Cardiac fibroblast (primary cell): ENCODE measurements at places on chromosomes 6 and 20.

GRCh38 chr6:25066593-25066992 lies 130.8 kb upstream of the RIPOR2 start:
- DNase-seq: no peak

GRCh38 chr20:58568483-58569240 lies 53.5 kb upstream of the APCDD1L start:
- no peak for DNase-seq

- no peak for DNase-seq
Observed at GRCh38 chr6:156582509-156582992, 194.6 kb upstream of the ARID1B start.

GRCh38 chr6:44297063-44298038 lies 15.8 kb downstream of the AARS2 start:
- peak; percentile 35 for DNase-seq

DNA sequence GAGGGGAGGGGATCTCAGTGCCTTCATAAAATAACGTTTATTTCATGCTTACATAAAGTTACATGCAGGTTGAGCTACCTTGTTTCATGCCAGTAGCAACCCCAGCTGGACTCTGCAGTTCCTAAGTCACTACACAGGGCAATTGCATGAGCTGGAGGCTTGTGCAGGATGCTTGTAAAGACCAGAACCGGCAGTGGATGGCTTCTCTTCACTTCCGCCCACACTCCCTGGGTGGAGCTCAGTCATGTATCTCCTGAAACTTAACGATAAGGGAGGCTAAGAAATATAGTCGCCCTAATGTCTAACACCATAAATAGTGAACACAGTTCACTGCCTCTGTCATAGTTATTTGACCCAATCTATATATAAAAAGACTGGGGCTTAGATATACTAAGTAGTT lies 99.4 kb upstream of the RAB32 start:
- no peak for DNase-seq

DNA sequence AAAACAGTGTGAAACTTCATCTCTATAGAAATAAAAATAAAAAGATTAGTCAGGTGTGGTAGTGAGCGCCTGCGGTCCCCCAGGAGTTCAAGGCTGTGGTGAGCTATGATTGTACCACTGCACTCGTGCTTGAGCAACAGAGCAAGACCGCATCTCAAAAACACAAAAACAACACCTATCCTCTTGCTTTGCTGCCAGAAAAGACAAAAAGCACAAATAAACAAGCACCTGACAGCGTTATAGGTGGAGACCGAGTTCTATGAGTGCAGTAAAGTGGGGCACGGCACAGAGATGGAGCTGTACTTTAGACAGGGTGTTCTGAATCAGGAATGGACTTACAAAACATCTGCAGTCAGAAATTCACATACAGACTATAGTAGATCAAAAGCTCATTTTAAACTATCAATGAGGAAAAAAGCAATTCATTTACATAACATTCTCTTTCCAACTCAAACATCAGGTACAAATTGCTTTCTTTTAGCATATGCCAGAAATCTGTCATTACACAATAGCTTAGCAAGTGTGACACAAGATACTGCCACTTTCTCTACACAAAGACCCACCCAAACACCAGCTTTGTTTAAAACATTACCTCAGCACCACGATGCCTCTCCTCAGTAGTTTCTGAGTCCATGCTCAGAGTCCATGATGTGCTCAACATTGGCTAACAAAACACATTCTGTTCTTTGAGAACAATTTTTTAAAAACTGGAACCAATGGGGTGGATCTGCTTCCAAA lies 10.1 kb downstream of the EZR start:
- DNase-seq: no peak

GRCh38 chr6:153405931-153406330 lies 274.8 kb upstream of the RGS17 start:
- DNase-seq: no peak

DNA sequence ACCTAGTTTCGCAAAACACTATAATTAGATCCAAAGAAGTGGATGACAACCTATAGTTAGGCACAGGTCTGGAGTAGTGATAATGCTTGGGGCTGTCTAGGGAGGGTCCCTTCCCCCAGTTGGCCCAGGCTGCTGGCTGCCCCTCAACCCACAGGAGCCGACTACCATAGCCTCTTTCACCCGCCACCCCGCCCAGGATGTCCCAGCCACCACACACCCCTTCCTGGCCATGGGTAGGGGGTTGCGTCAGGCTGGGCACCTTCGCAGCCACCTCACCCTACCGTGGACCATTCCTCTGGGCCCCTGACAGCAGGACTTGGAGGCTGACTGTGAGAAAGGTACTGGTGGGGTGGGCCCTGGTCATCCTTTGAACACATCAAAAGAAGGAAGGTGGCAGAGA lies 8.5 kb downstream of the TFEB start:
- no peak for DNase-seq

GRCh38 chr6:165447141-165447540 lies 137.7 kb upstream of the C6orf118 start:
- DNase-seq: no peak

- no peak for DNase-seq
Observed at GRCh38 chr20:47777220-47777619, 8.1 kb downstream of the SULF2 start.

- DNase-seq: no peak
Observed at GRCh38 chr6:53710788-53711187, 45.2 kb upstream of the KLHL31 start.

- peak; percentile 3 for DNase-seq
Observed at GRCh38 chr20:7094438-7094997, 327.0 kb downstream of the BMP2 start.

GRCh38 chr20:32484958-32485769 lies 100.0 kb downstream of the NOL4L start:
- peak; percentile 88 for DNase-seq

DNA sequence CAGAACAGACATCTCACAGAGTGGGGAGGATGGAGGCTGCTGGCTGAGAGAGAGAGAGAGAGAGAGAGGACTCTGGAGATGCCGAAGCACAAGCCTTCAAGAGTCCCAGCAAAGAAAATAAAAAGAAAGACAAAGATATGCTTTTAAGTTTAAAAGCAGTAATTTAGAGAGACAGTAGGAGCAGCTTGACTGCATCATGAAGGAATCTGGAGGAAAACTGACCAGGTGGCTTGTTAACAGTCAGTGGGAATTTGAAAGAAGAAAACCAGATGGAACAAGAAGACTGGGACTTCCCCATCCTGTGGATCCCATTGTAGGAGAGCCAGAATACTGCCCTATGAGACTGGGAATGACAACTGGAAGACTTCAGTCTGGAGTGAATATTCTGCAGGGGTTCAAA lies 46.3 kb upstream of the PLN start:
- DNase-seq: no peak

GRCh38 chr6:34177181-34177591 lies 31.3 kb upstream of the GRM4 start:
- no peak for DNase-seq

DNA sequence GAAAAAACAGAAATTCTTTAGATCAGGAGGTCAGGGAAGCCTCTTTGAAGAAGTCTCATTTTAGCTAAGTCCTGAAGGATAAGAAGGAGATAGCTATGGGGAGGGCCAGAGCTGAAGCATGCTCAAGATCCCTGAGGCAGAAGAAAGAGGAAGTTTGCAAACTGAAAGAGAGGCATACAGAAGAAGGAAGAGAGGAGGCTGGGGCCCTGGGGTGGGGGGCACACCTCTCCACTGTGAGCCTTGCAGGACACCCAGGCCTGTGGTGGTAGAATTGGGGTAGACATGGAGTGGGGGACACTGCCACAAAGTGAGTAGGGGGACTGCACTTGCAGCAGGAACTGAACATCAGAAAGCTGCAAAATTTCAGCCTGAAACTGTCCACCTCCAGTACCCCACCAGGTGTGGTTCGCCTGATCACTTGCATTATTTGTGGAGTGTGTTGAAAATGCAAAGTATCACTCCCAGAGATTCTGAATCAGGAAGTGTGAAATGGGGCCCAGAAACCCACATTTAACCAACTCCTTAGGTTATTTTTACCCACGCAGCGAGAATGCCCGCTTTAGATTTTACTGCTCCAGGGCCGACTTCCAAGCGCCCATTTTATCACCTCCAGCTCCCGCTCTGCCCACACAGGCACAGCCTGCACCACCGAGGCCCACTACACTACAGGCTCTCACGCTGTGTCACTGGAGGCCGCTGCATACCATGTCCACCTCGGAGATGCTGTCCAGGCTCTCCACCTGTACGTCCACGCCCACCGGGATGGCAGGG lies 44.0 kb downstream of the GABRR2 start:
- DNase-seq: no peak

- DNase-seq: no peak
Observed at GRCh38 chr20:53255102-53255710, 283.0 kb downstream of the TSHZ2 start.

GRCh38 chr20:37541326-37541725 lies 13.7 kb upstream of the BLCAP start:
- DNase-seq: no peak

DNA sequence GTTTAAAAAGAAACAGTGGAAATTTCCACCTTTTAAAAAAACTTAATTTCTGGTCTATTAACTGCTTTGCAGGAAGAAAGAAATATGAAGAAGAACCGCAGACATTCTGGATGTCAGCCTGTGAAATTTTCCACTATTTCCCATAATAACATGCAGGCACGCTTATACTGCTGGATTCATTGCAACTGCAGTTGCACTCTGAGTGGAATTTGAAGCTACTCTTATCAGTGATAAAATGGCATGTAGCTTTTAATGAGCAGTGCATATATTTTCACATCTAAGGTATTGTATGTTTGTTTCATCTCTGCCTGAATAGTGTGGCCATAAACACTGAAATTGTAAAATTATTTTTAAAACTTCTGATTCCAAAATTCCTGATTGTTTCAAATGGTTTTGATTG lies 28.2 kb downstream of the NCOA3 start:
- DNase-seq: no peak

- no peak for DNase-seq
Observed at GRCh38 chr20:47907031-47907675, 121.9 kb upstream of the SULF2 start.

- DNase-seq: peak; percentile 88
Observed at GRCh38 chr6:139407718-139408222, 33.3 kb upstream of the CITED2 start.

GRCh38 chr6:97958134-97958533 lies 675.1 kb upstream of the MMS22L start:
- DNase-seq: peak; percentile 5

DNA sequence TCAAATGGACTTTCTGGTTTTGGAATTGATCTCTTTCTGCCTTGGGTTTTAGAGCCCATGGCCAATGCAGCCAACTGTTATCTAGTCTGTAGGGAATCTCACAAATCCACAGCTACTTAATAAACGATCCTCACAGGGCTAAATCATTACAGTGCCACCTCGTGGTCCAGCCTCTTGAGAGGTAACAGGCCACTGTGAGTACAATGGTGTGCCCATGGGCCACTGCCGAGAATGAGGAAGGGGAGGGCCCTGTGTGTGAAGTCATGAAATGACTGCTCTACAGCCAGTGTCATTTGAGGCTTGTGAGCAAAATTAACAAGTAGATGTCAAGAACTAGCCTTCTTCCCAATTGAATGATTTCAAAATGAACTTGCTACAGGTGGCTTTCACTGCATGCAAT lies 54.3 kb upstream of the GMPR start:
- peak; percentile 51 for DNase-seq

DNA sequence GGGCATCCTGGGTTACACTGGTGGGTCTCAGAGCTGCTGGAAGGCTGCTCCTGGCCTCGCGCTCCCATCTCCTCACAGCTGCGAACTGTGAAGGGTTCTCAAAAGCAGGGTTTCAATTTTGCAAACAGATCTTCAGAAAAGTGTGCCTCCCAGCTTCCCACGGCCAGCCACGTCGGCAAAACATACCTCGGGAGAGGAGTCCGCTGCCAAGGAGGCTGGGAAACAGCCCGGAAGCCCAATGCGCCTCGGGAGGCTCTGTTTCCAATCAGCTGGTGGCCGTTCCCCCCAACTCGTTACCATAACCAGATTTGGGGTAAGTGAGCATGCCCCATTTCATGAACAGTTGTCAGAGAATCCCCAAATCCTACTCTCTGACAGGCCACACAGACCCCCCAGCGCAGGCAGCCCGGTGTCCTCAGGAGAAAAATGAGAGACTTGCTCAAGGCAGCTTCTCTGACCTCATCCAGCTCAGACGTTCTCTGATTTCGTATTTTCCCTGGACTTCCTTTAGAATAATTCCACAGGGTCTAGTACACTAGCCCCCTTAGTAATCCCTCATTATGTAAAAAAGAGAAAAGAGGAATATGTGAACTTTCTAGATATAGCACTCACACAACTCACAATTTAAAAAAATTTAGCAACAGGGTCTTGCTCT lies 98.4 kb downstream of the SNX5 start:
- peak; percentile 34 for DNase-seq

GRCh38 chr6:67986694-67987232 lies 648.3 kb upstream of the ADGRB3 start:
- DNase-seq: no peak

DNA sequence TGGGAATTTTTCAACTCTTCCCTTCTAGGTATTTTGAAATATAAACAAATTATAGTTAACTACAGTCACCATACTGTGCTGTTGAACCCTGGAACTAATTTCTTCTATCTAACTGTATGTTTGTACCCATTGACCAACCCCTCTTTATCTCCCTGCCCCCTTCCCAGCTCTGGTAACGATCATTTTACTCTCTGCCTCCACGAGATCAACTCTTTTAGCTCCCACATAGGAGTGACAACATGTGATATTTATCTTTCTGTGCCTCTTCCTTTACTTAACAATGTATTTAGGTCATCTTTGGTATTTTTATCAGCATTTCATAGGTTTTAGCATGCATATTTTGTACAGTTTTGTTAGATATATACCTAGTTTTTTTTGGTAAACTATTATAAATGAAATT lies 45.9 kb downstream of the ASXL1 start:
- DNase-seq: no peak

DNA sequence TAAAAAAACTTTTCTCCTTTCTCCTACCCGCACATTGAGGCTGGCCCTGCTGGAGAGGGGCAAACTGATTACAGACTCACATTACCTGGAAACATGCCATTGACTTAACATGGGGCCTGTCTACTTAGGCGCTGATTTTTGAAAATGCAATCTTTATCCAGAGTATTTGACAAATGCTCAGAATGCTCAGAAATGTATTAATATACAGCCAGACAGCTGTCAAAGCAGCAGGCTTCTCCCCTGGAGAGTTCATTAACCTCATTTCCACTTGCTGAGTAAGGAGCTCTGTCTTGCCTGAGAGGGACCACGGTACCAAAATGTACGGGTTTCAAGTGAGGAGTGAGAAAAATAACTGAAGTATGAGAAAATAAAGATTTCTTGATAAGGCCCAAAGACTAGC lies 95.7 kb downstream of the PAX1 start:
- DNase-seq: no peak
